ENCODE measurements at places on chromosomes 3 and 15.

GRCh38 chr15:25797936-25798901, 64.9 kb downstream of the ATP10A start:
- no peak for DNase-seq

DNA sequence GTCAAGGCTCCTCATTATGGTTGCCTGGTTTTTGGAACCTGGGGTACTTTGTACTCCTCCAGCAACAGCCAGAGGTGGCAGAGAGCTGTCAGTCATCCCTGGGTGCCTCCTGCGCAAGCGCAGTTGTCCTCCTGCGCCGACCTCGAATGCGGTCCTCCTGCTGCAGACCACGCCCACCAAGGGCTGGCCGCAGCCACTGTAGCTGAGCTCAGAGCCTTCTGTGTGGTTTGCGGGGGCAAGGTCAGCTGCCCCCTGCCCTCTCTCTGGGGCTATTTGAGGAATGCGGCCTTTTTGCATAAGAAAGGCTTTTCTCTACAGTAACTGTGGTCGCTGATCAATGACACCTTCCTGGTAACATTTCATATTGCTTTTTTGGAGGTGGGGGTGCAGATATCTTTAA, 131.3 kb upstream of the SNRPN start:
- no peak for DNase-seq

DNA sequence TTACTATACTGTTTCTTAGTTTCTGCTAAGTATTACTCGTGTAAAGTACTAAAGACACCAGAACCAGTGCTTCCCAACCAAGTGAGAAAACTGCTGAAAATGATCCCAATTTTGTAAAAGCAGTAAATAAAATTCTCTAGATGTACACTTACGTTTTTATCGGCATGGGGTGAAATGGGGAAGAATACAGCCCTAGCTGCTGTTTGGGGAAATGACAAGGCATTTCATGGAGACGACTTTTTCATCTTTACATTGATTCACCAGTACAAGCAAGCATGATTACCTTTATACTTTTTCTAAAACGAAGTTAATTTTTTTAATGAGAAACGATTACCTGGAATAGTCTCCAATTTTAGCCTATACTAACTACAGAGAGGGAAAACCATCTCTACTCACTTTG, 1.4 kb downstream of the PSMD6 start:
- DNase-seq, result no peak

DNA sequence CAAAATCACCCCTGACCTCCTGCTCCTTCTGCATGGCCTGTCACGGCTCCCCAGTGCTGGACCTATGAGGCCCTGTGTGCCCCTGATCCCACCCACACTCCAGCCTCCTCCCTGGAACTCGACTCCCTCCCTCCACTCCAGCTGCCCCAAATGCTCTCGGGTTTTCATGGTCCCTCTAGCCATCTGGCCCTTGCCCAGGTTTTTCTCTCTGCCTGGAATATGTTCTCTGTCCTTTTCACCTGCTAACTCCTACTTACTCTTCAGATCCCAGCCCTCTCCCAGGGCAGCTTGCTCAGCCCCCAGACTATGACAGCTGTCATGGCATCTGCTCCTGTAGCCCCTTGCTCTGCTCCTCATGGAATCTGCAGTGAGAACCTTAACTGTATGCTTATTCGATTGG, 30.3 kb downstream of the DUSP7 start:
- DNase-seq, result no peak

GRCh38 chr15:29141308-29142128, 128.1 kb downstream of the NSMCE3 start:
- DNase-seq, result no peak

- DNase-seq, result no peak
Observed at GRCh38 chr3:53998980-53999379, 107.3 kb upstream of the SELENOK start.

GRCh38 chr3:171569571-171570132, 109.4 kb upstream of the TNIK start:
- DNase-seq, result no peak

DNA sequence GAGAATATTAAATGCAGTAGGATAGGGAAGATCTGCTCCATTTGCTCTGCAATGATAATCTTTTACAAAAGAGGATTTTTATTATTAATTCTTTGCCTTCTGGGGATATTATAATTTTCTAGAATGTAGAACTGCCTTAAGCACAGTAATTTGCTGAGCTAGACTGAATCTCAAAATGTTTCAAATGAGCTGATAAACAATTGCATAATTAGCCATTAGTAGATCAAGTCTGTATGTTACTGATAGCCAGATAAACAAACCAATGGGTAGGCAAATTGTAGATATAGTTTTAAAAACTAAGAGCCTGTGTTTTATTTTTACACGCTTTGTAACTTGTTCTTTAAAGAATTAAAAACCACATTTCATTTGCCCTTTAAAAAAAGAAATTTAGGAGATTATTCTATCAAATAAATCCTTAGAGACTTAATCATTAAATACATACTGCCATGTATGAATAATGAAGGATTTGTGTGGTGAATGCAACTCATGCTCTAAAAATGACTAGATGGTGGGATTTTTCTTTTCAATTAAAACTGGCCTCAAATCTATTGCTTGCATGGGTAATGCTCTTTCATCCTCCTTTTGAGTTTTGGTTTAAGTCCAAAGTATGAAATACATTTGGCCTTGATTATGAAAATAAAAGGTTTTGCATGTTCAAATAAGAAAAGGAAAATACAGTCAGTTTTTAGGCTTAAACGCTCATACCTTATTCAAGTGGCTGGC, 32.6 kb upstream of the NANOGP8 start:
- no peak for DNase-seq

DNA sequence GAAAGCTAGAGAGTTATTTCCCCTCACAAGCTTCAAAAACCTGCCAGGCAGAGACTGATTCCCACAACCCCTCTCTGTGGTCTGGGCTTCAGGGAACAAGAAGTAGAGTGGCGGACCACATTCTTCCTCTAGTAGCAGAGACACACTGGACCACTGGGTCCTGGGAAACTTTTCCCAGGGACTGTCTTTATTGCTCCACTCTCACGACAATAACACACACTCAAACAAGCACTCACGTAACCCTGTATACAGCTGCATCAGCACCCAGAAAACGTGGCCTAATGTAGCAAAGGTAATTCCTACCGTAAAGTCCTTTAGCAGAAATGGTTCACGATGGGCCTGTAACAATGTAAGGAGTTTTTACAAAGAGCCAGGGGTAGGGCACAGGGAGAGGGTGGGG, 27.6 kb downstream of the CPOX start:
- no peak for DNase-seq

GRCh38 chr15:57730876-57731275, 24.4 kb downstream of the POLR2M start:
- no peak for DNase-seq

DNA sequence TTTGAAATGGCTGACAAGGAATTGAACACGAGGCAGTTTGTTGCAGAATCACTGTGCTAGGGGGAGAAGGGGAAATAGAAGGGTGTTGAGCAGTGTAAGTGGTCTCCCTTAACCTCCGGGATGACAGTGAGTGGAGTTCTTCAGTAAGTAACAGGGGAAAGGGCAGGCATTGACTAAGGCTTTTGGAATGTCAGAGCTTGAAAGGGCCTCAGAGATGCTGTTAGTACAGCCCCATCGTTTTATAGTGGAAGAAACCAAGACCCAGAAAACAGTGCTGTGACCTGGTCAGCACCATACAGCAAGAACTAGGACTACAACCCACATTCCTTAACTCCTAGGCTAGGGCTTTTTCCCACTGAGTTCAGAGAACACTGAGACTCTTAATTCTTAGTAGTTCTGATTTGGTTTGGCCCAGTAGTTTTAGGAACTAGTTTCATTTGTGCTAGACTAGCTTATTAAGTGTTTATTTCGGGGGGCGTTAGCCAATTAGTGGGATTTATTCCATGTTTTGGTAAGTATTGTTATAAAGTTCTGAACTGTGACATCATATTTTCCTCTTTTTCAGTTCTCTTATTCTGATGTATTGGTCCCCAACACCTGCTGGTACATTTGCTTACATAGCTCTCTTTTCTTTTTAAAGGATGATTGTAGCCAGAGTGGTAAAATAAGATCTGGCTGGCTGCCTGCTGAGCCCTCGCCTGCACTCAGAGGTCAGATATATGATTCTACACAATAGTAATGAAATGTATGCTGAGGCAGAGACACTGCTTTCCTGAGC, 34.2 kb downstream of the RAB11A start:
- DNase-seq, result no peak

- no peak for DNase-seq
Observed at GRCh38 chr15:66763186-66764071, 61.4 kb downstream of the SMAD6 start.

DNA sequence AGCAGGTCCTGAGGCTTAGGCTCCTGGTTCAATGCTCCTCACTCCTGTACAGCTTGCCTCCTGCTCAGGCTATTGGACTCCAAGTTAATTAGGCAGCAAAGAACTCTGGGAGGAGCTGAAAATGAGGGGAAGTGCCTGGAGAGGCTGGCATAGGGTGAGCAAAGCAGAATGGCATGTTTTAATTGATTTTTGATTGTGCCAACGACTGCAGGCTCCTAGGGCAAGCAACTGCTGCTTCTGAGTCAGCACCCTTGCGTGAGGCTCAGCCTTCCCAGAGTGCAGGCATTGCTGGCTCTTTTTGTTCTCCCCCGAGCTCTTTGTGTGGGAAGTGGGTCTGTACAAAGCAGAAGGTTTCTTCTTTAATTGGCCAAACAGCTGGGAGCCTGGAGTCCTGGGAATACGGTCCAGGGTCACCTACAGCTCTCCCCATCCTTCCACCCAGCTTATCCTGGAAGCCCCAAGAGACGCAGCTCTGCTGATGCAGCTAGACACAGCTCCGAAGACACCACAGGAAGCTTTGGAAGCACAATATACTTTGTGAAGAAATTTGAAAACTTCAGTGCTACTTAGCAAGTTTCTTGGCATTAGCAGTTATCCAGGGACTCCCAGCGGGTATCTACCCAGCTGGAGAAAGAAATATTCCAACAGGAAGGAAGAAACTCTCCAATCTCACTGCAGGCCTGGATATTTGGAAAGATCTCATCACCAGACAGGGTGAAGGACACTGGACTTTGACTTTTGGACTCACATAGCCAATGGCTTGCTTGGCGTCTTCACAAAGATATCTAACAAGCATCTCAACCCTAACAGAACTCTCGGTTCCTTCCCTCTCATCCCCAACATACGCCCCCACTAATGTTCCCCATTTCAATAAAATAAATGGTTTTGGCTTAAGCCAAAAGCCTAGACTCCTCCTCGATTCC, 76.8 kb downstream of the BDH1 start:
- peak; percentile 44 for DNase-seq

- no peak for DNase-seq
Observed at GRCh38 chr3:113532698-113533533, 561 bp downstream of the SIDT1 start.

DNA sequence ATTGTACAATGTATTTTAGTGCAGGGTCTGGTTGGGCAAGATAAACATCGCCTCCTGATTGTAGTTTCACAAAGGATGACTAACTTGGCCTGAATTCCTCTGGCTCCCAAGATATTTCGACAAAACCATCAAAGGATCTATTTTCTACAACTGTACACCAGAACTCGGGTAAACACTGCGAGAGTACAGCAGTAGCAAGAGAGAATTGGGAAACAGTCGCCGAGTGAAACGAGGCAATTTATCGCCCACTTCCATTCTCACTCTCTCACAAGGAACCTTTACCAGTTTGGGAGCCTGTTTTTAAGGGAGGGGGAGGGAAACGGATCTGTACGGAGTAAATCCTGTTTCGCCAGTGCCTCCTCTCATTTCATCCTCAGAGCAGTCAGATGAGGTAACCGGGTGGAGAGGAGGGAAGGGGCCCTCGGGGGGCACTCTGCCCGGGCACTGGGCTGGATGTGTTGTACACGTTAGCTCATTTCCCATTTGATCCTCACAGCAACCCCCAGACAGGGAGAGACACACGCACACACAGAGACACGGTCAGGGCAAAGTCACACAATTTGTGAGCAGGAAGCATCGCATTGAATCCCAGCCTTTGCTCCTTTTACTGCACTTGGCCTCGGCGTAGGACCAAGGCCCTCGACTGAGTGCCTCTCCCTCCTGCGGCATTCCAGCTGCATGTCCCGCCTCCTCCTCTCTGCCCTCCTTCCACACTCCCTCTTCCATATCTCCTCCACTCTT, 120.1 kb downstream of the LIPC start:
- DNase-seq, result no peak

DNA sequence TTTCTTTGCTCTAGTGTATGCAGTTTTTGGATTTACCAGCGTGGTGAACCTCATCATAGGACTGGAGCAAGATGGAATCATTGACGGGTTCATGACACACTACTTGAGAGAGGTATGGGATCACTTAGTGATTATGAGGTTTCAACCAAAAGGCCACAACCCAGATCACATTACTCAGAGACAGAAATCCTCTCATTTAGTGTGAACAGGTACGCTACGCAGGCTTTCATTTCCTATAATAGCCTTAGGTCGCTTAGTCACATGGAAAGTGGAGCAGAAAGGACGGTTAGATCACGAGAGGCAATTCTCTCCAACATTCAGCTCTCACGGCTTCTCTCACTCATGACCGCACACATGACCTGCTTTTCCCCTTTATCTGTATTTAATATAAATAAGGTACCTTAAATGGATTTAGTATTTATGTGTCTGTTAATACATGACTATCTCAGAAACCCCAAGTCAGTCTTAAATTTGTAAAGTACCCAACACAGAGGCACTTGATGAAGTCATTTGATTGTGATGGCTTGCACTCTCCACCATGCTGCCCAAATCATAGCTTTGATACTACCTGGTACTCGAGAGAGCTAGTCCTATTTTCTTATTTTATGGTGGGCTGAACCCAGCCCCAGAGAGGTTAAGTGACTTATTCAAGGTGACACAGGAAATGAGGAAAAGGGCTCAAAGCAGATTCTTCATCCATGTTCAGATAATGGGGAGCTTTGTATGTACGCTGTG, 8.6 kb downstream of the TM6SF1 start:
- no peak for DNase-seq

- DNase-seq, result no peak
Observed at GRCh38 chr3:162742159-162742717, 1245.6 kb downstream of the OTOL1 start.

- DNase-seq, result no peak
Observed at GRCh38 chr3:27043328-27043955, 325.7 kb downstream of the NEK10 start.

DNA sequence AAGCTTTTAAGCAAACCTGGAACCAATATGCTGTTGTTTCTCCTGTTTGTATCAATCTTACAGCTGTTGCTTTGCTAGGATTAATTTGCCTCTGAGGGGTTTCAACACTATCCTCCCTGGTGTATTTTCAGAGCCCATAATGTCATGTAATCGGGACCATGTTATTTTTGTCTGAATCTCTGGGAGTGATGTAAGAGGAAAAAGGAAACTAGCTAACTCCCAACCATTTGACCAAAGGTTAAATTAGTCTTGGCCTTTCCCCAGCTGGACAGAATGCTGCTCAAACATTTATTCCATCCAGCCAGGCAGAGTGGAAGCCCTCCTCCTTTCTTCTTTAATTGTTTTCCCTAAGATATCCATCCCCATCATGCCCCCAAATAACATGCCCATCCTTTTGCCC, 142.2 kb downstream of the ALDH1A2 start:
- no peak for DNase-seq

GRCh38 chr3:15744176-15744575, 53.6 kb downstream of the ANKRD28 start:
- no peak for DNase-seq

Measured in SW 1271 (cell line).